ENCODE measurements at places on chromosomes 6 and 20.

DNA sequence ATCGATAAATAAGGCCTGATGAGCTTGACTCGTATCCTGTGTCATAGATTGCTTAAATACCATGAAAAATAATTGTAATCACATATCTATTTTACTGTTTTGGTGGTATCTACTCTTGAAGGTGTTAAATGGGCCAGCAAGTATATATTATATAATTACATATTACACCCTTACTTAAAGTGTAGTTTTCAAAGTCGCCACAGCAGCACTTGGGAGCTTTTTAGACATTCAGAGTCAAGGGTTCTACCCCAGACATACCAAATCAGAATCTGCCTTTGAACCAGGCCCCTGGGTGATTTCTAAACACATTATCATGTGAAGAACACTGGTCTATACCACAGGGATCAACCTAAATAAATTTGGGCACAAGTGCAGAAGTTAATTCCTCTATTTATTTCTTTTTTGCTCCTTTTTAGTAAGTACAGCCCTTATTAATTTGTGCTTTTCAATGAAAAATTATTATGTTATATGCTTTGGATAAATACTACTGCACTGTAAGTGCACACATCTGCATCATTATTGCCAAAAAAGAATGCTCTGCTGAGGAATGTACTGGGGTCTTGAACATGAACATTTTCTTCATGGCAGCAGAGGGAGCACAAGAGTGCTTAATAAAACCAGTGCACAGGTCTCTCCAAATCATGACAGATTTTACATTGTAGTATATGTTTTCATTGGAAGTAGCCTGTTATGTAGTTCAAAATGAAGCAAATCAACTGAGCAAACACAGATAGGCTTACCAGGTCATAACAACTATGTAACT, 3.1 kb upstream of the ATXN1 start:
- DNase-seq = peak; percentile 70

- no peak for DNase-seq
Observed at GRCh38 chr6:71383476-71383875, 94.9 kb downstream of the OGFRL1 start.

- DNase-seq = no peak
Observed at GRCh38 chr20:18783385-18783959, 30.1 kb upstream of the SCP2D1 start.

GRCh38 chr6:14924126-14925024, 321.5 kb upstream of the JARID2 start:
- no peak for DNase-seq

DNA sequence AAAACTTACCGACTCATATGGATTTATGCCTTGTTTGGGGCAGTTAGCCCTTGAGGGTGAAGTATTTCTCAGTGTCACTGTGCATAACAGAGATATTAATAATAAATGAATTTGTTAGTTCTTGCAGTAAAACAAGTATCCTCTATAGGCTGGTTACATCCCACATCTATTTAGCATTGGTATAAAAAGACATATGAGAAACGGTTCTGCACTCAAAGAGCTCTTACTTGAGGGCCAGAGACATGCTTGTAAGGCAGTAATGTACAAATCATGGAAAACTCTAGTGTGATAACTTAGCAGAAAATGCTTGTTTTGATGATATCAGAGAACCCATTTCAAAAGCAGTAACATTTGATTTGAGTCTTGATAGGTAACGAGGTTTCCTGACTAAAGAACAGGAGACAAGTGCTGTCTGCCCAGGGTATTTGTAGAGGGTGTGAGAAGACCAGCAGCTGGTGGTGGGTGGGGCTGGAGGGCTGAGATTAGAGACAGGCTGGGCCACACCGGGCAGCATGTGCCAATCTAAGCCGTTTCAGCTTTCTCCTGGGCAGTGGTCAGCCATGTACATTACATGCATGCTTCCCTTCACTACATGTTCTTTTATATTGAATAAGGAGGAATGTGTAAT, 46.3 kb downstream of the TULP4 start:
- DNase-seq = no peak

DNA sequence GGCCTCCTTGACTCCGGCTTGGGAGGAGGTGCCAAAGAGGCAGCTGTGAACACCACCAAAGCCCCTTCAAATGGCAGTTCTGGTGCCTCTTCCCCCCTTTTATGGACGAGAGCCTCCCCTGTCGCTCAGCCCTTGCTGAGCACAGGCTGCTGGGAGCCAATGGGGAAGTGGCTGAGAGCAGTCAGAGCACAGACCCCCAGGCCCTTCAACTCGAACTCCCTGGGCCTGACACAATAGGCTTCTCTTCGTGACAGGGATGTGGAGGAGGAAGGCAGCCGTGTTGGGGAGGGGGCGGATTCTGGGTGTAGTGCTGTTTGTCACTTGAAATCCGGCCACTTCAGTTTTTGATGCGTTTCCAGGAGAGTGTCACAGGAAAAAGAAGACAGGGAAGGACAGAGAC, at the start of gene PDYN:
Gene PDYN (minus strand): TSS at position 73 of the 400 bp plus-strand sequence. CDS start 10,974 bp downstream, outside the sequence.
- DNase-seq = no peak

DNA sequence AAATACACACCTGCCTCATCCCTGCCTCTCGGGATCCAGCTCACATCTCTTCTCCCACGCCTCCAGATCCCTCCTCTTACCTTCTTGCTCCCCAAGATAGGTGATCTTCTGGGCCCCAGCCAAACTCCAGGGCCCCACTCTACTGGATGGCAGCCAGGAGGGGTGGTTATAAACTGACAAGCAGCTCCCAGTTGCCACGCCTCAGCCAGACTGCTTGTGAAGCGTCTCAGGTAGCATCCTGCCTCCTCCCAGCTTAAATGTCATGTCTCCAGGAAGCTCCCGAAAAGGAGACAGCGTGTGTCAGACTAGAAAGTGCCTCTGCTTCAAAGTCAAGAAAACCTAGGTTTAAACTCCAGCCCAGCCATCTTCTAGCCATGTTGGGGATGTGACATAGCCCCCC, 114.1 kb downstream of the LRFN2 start:
- DNase-seq = no peak

DNA sequence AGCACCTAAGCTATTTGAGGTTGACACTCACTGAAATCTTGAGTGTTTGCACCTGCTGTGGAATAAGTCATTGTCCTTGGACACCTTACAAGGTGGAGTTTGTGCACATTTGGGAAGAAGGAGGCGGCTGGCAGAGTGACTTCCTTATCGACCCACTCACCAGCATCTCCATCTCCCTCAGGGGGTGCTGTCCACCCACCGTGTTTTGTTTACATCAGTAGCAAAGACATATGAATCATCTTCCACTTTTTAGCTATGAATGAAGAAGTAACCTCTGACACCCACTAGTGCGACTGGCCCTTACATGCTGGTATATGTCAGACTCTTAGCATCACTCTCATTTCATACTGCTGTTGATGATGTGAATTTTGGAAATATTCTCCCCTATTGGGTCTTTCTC, 119.5 kb upstream of the SGK1 start:
- DNase-seq = no peak

DNA sequence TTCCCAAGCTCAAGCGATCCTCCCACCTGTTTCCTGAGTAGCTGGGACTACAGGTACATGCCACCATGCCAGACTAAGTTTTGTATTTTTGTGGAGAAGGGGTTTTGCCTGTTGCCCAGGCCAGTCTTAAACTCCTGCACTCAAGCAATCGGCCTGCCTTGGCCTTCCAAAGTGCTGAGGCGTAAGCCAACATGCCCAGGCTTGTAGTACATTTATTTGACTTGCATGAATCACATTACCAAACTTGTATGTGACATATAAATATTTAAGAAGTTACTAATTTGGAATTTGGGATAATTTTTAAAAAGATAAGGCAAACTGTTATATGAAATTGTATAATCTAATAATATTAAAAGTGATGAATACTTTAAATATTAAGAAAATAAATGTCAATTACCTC, 157.6 kb downstream of the MCHR2 start:
- DNase-seq = peak; percentile 3

GRCh38 chr6:162913206-162913605, 185.4 kb downstream of the PACRG start:
- no peak for DNase-seq

- DNase-seq = peak; percentile 78
Observed at GRCh38 chr6:6724539-6725467, 136.3 kb downstream of the LY86 start.

- DNase-seq = peak; percentile 48
Observed at GRCh38 chr20:14481863-14482262, 144.5 kb upstream of the FLRT3 start.

DNA sequence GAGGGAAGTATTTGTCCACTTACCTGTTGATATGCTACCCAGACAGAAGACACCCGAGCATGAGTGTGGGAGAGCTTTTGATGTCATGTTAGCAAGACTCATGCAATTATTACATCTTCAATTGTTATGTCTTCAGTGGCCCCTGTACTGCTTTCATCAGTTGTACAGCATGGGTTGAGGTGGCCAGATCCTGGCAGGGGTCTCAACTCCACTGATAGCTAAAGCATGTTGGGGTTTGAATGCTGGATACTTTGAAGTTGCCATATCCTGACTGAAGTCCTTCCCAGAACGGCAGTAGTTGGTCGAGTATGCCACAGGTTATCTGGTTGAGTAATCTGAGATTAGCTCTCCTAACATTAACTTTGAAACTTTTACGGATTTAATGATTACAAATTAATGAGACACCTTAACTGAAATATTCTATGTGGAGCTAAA, 46.7 kb downstream of the LRRN4 start:
- no peak for DNase-seq

GRCh38 chr6:133865680-133866079, 23.2 kb upstream of the TCF21 start:
- no peak for DNase-seq

- DNase-seq = no peak
Observed at GRCh38 chr6:98529364-98529763, 305.0 kb upstream of the POU3F2 start.

DNA sequence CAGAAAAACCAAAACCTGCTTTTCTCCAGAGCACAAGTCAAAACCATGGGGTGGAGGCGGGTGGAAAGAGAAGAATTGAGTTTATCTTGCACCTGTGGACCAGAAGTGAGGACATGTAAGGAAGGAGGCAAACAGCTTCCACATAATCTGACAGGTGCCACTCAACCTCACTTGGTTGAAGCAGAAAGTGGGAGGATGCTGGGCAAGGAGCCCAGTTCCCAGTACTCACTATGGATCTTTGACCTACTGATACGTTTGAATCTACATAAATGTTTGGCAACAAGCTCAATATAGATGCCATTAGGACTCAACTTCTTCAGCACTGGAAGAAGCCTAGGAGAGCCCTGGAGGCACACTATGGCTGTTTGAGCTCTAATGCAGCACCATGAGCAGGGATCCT, 285.5 kb downstream of the KIF16B start:
- DNase-seq = no peak

DNA sequence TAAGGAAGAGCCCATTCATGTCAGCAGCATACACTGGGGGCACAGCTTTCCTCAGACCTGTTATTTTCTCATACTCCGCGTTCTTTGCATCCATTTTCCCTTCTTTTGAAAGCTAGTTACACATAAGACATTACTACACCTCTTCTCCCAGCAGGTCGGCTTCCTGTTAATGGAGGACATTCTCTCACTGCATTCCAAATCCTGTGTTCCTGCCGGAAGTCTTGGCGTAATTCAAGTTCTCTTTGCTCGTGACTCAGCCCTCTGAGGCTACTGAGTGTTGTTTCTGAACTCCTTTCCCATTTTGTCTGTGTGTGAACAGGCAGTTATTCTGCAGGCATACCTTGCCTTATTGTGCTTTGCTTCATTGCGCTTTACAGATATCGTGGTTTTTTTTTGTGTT, 97.5 kb upstream of the ZBTB24 start:
- no peak for DNase-seq

- DNase-seq = no peak
Observed at GRCh38 chr6:56573624-56574023, 69.1 kb downstream of the DST start.

DNA sequence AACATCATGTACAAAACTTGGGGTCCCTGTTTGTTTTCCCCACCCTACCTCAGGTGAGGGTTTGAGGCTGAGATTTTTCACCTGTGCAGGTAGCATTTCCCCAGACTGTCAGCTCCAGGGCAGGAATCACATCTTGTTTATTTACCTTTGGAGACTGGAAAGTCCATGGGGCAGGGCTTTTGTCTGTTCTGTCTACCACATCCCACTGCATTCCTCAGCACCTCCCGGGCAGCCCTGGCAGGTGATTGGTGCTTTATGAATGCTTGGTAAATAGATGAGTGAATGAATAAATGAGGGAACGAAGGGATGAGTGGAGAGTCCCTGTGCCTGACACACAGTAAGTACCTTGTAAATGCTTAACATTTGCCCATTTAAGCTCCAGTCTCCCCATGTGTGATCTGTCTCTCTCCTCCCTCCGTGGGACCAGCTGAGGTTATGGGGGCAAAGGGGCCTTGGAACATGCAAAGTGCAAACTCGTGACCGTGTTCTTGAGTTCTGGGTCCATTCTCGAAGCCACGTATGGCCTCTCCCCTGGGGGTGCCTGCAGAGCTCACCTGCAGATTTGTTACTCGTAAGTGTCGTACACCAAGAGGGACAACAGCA, 69.7 kb upstream of the PMEPA1 start:
- DNase-seq = no peak

- DNase-seq = peak; percentile 58
Observed at GRCh38 chr6:151075527-151075926, 164.2 kb upstream of the AKAP12 start.

GRCh38 chr20:32596681-32597252, 11.6 kb upstream of the NOL4L start:
- no peak for DNase-seq

GRCh38 chr20:50943069-50943468, 11.8 kb upstream of the ADNP start:
- no peak for DNase-seq

DNA sequence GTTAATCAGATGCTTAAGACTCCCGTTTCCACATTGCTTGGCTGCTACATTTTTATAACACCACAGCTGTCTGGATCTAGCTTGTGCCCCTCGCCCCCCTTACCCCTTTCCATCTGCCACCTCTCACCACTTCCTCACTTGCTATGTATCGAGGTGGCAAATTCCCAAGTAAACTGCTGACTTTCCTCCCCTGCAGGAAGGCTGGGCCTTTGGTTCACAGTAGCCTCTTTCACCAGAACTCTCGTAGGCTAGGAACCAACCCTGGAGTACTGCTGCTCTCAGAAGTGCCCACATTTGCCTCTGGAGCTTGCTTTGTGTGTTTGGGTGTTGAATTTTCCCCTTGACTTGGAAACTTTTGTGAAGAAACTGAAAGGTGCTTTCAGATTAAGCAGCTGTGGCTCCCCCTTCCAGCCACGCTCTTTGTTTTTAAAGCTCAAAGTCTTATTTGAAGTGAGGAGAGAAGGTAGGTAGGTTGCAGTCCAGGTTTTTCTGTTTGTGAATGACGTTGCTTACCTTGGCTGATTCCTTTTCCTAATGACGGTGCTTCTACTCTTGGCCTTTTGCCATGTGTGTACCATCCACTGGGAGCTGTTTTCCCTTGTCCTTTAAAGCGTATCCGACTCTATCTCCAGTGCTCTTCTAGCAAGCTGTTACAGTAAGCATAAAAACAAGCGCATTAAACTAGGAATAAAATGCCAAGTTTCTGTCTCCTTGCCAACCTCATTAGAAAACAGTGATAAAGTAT, 90.4 kb downstream of the CARMIL1 start:
- DNase-seq = peak; percentile 71

GRCh38 chr6:157864185-157864761, 41.2 kb downstream of the SNX9 start:
- DNase-seq = peak; percentile 38

- no peak for DNase-seq
Observed at GRCh38 chr20:61056116-61056515, 195.9 kb upstream of the CDH4 start.

- DNase-seq = no peak
Observed at GRCh38 chr20:14687313-14687712, 349.9 kb upstream of the FLRT3 start.

- DNase-seq = no peak
Observed at GRCh38 chr6:56671160-56671559, 28.5 kb upstream of the DST start.

- DNase-seq = no peak
Observed at GRCh38 chr6:152698692-152699091, 995 bp downstream of the MYCT1 start.
